Esophagus mucosa (tissue), 1 donor: ENCODE measurements at places on chromosomes 13 and 19. TPM values are rescaled to one million over a fixed set of nuclear protein-coding genes. Genes with fewer than 3 reads are reported as not detected.

DNA sequence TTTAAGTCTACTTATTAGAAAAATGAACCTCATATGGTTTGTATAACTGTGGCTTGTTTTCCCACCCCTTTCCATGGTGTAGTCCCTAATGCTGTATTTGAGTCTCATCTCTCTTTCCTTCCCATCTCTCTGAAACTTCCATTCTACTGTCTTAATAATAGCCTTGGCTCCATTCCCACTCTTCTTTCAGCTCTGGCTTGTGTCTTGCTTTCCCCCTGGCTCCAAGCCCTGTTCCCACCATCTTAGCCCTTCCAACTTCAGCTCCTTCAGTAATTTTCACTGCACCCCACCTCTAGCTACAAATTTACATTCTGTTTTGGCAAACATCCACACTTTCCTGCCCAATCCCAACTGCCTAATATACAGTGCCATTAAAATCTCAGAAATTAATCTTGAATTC, 137.5 kb downstream of the SLITRK6 start:
- ATAC-seq: no peak

DNA sequence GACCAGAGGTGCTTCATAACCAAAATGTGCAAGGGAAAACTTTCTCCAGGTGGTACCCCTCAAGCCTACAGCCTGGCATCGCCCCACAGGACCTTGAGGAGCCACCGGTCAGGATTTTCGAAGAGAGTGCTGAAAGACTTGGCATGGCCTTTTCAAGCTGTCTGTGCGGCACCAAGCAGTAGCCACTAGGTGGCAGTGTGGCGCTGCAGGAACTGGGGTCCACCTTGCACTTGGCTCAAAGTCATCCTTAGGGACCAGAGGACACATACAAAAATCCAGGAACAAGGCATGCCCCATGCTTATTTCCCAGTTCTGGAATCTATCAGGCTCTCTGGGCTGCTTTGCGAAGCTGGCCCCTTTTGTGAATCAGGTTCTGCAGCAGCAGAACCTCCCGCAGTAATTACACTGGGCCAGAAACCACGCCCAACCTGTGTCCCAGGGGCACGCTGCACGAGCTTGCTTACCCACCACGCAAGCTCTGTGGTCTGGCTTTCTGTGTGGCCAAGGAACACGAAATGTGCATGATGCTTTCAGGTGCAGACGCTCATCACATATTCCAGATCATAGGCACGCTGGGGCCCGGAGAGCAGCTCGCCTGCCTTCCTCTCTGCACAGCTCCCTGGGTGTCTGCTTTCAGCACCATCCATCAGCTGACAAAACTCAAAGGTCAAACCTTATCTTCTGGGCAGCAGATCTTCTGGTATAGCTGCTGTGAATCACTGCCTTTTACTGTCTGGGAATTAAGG, 87.2 kb downstream of the SLC7A1 start:
- peak; percentile 68 for ATAC-seq

DNA sequence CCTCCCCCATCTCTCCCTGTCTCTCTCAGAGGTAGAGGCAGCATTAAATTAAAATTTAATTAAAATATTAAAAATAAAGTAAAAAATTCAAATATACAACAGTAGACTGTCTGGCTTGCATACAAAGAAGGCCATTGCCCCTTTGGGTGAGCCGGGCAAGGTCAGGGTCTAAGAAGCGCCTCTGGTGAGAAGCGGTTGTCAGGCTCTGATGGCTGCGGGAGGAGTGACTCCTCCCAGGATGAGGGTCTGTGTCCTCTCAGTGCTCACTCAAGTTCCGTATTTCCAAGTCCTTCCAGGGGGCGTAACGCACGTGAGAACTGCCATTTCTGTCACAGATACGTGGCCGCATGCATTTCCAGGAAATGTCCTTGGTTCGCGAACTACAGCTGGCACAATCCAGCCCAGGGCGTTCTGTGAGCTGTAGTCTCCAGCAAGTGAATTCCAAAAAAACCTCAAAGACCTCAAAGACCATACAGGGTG, 737 bp upstream of the ZNF181 start:
- ATAC-seq: no peak

- ATAC-seq: no peak
Measured at GRCh38 chr13:79246578-79246949, 159.5 kb downstream of the RBM26 start.

DNA sequence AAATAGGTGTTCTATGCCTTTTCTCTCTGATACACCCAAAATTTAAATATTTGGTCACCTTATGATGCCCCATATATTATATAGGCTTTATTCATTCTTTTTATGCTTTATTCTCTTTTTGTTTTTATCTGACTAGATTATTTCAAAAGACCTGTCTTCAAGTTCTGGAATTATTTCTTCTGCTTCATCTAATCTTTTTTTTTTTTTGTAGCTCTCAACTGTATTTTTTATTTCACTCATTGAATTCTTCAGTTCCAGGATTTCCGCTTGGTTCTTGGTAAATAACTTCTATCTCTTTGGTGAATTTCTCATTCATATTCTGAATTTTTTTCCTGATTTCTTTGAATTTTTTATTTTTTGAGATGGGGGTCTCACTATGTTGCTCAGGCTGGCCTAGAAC, 3.9 kb upstream of the CLEC4M start:
- ATAC-seq: no peak

DNA sequence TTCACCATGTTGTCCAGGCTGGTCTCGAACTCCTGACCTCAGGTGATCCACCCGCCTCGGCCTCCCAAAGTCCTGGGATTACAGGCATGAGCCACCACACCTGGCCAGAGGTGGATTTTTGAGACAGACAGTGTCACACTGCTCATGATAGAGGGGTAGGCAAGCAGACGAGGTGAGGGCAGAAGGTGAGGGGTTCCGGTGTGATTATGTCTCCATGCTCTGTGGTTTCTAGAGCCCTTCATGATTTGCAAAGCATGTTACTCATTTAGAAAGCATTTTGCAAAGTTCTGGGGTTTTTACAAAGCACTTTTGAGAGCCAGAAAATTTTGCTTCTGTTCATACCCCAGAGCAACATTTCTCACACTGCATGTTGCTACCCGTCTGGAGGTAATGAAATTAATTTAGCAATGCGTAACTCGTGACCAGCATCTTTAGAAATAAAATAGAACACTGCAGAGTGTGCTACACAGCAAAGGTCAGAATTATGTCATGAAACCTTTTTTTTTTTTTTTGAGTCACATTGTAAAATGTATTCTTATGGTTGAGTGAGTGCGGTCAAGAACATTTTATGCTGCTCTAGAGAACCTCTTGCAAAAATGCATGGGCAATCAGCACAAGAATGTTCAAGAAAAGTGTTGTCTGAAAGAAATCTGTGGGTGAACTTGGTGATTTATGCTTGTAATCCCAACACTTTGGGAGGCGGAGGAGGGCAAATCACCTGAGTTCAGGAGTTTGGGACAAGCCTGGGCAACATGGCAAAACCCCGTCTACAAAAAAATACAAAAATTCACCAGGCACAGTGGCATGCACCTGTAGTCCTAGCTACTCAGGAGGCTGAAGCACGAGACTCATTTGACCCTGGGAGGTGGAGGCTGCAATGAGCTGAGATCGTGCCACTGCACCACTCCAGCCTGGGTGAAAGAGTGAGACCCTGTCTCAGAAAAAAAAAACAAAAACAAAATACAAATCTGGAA, 58.0 kb downstream of the MAP4K1 start:
- ATAC-seq: peak; percentile 79

- peak; percentile 58 for ATAC-seq
Measured at GRCh38 chr19:6273701-6274601, 5.8 kb downstream of the MLLT1 start.

ZNF534 gene
- total RNA-seq: not detected

APOC1 gene
- total RNA-seq: 4.7 TPM

NLRP7 gene
- not detected for total RNA-seq

POU4F1 gene
- total RNA-seq: 0.08 TPM

IGFL2 gene
- 2.3 TPM for total RNA-seq

RGCC gene
- total RNA-seq: 5.5 TPM
